ENCODE measurements at places on chromosomes 4 and X.

DNA sequence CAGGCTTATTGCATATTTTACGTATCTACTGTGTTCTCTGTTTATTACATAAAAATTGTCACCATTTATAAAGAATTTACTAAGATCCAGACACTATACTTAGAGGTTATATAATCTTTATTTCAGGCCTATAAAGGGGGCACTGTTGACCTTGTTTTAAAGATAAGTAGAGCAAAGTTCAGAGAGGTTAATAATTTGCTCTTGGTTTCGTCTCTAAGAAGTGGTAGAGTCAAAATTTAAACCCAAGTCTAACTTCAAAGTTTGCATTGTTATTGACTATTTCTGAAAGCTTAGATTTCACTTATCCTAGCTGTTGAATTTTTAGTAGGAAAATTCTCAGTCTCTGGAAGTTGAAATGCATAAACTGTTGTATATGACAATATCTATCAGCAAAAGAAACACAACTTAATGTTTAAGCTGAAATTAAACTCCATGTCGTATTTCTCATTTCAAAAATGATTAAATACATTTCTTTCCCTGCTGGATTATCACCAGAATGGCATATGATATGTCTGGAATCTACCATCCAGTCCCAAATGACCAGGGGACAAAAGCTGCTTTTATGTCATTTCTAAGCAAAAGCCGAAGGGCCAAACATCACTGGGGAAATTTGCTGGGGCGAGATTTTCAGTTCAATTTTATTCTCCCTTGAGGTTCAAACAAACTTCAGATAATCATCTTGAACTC, 138.4 kb downstream of the SLC7A11 start:
- DNase-seq, result no peak

GRCh38 chr4:20944961-20945360, 244.7 kb downstream of the PACRGL start:
- DNase-seq, result no peak

DNA sequence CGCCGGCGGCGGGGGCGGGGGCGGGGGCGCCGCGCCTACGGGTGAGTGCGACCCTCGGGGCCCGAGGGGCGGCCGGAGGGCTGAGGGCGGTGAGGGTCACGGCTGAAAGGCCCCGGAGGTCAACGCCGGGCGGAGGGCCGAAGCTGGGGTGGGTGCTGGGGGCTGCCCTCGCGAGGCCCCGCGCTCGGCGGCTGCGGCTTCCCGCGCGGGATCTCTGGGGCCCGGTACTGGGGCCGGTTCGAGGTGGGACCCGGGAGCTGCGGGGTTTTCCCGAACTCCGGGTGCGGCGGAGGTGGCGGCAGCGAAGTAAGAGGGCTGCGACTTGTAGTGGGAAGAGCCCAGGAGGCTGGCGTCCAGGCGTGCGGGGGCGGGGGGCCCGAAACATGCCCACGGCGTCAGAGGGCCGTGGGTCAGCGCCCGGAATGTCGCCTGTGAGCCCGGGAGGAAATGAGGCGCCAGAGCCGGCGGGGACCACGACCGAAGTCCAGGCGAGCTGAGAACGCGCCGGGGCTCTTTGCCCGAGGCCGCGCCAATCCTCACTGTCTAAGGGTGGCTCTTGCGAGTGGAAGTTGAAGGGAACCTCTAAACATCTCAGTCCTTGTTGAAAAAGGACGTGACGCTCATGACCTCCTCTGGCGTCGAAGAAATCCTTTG, 407 bp downstream of the IL13RA1 start:
- DNase-seq, result no peak

DNA sequence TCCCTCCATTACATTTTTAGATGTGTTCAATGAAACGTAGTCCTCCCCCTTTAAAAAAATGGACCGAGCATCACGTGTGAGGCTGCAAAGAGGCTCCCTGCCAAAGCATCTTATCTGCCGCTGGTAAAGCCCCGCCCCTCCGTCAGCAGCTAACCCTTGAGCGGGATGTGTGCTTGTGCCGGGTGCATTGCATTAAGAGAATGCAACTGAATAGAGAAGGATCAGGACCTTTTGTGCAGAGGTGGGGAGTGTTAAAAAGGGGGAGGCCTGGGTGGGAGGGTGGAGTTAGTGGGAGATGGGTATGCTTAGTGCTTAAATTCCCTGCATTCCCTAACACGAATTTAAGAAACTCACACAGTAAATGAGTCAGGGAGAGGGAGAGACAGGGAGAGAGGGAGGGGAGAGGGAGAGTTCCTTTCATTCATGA, 66.0 kb downstream of the TBL1X start:
- no peak for DNase-seq

GRCh38 chr4:10716163-10716562, 31.6 kb upstream of the CLNK start:
- DNase-seq, result no peak

DNA sequence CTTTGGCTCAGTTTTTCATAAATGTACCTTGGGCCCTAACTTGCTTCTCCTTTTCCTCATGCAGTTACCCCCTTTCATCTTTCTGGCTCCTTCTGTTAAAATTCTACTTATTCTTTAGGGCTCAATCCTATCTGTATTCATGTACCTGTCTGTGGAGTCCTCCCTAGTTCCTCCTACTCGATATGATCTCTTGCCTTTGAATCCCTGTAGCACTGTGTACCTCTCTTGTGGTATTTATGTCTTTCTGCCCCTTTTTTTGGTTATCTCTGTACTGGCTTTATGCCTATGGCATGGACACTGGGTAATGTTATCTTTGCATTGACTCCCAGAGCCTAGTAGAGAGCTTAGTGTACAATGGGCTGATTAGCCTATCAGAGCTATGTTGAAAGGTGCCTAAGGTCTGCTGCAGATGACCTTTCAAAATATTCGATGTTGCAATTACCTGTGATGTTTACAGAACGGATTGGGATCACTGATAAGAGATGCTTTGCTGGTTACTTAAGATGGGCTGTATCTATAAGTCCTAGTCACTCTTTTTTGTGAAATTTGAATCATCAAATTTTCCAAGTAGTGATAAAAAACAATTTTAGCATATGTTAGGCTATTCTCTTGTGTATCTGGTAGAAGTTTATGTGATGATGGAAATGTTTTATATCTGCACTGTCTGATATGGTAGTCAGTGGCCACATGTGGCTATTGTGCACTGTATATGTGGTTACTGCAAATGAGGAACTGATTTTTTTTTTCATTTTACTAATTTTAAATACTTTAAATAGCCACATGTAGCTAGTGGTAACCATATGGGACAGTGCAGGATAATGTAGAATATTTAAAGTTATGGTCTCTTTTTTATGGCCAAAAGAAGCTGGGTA, 33.5 kb downstream of the TMEM164 start:
- DNase-seq, result no peak

DNA sequence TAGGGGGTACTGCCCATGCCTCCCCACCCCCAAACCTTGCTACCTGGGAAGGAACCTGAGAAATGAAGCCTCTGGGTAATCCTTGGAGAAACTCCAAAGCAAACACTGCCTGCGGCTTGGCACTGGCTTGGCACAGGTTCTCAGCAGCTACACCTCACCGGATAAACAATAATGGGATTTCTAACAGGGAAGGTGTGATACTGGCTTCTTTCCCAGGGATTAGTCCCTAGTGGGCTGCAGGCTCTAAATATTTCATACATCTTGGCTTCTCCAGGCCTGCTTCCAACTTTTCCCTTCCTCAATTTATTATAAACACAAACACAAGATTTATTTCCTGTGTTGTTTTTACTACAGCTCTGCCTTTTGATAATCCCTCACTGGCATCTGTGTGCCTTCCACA, 12.5 kb downstream of the SEC24D start:
- no peak for DNase-seq

DNA sequence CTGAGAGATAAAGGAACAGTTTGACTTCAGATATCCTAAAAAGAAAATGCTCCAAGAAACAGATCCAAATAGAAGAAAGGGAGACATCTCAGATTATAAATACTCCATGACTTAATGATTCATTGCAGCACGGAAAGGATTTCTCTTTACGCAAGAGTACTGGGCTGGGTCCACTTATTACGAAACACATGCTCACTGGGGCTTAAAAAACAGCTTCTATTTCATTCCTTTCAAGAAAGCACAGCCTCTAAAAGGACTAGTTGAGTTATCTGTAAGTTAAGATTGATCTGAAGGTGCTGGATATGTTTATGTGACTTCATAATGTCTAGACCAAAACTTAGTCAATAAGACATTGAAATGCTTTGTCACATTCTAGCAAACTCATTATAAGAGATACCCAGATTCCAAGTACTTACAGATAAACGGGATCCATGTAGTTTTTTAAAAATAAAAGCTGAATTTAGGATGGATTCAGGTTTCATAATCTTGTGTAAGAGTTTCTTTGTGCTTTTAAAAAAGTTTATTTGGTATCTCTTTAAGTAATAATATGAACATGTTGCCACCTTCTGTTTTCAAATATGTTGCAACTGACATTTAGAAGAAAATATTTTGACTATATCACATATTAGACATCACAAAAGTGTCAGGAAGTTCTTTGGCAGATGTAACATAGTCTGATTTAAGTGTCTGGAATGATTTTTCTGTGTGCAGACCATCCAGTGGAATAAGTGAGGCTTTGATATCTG, 109.5 kb upstream of the MYOZ2 start:
- no peak for DNase-seq

DNA sequence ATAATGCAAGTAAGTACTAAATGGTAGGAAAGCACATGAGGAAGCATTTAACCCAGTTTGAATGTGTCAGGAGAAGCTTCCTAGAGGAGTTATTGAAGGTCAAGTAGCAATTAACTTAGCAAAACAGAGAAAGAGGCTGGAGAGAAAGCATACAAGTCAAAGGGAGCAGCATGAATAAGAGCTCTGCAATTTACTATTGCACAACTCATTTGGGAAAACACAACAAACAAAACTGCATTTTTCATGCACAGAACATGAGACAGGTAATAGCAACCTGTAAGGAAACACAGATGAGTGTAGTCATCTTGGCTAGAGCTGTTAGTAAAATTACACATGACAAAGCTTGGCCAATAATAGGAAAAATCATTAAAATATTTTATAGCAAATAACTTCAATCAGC, 538.1 kb downstream of the PPP4R3C start:
- DNase-seq, result no peak

GRCh38 chr4:78534286-78534955, 17.1 kb upstream of the ANXA3 start:
- DNase-seq, result no peak

All from stimulated activated CD4-positive, alpha-beta T cell treated with anti-CD3 and anti-CD28 coated beads, TNF-alpha, amount 100 ng/mL, for 1 hour (primary cell).